ENCODE measurements at places on chromosomes 1 and 21.

DNA sequence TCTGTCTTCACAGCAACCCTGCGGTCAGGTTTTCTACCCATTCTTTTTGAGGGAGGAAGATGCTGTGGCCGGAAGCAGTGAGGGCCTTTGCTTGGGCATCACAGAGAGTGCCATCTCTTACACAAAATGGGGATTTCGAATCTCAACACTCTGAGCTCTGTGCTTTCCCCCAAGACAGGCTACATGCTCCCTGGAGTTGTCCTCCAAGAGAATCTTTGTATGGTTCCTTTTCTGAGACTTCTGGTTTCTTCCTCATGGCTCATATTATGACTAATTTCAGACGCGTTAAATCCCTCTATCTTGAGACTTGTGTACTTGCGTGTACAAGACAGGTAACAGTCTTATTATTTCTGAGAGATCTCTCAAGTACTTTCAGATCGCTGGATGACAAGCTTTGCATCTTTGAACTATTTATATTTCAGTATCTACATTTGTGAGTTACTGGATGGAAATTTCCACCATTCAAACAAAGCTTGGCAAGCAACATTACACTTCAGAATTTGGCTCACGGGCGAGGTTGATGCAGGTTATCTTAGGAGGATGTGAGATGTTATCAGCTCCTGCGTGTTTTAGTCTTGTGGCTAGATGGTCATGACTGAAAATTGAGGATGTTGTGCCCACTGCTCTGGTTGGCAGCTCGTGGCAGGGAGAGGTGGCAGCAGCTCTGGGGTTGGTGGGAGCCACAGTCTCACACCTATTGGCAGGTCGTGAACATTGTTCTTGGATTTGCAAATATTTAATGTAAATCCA, 19.4 kb downstream of the ABCG1 start:
- DNase-seq = no peak

GRCh38 chr1:46062651-46063319, 69.6 kb downstream of the PIK3R3 start:
- DNase-seq = no peak

GRCh38 chr1:44559330-44559729, 115.0 kb downstream of the TMEM53 start:
- DNase-seq = no peak

- DNase-seq = peak; percentile 87
Observed at GRCh38 chr1:205318231-205318991, 3.1 kb downstream of the NUAK2 start.

DNA sequence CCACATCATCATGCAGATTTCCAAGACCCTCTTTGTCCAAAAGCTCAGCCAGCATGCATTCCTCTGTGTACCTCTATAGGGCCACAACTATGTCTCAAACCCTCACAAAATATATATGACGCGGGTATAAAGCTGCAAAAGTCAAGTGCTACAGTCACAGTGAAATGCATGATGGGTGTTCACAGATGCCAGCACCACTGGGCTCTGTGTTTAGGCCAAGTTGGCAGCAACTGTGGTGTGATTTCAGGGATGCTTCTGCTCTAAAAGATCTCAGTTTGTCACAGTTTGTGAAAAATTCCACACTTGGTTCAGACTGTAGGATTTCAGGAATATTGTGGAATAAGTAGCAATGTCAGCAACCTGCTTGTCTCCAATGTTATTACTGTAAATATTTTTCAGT, 23.9 kb upstream of the SELP start:
- no peak for DNase-seq

- DNase-seq = no peak
Observed at GRCh38 chr21:24514081-24514733, 1093.1 kb downstream of the MRPL39 start.

DNA sequence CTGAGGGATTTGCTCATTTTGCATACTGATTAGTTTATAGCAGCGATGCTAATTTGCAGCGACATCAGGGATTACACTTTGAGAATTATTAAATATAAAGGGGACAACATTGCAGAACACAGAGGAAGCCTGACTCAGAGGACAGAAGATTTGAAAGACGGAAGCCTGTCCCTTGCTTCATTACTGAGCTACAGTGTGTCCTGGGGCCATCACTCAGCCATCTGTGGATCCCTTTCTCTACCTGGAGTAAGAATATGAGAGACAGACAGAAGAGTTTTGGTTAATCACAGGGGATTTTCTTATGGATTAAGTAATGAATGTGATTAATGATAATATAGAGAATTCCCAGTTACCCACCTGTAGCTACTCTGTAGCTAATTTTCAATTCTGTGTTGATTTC, 134.7 kb downstream of the DISC1 start:
- DNase-seq = no peak

DNA sequence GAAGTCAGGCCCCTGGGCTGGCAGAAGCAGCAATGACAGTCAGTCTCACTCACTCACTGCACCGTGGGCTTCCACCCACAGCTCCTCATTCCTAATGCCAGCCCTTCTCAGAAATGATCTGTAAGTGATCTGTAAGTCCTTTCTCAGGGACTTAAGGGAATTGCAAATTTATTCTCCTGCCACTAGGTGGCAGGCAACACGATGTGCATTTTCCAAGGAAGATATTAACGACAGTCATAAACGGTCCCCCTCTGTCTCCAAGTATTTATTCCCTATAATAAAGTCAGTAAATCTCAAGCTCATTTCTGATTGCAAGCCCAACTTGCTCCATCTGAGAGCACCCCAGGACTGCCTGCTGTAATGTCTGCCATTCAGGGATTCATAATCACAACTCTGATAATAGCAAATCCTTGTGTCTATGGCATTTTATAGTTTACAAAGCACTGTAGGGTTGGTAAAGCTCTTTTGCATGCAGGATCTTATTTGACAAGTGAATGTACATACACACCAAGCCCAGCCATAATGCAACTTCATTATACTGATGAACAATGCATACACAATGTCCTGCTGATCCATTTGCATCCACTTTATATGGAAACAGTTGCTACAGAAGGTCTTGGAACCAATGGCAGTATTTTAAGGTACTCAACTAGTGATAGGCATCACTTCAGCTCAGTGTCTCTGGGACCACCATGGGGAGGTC, 380.5 kb upstream of the CAMK1G start:
- peak; percentile 49 for DNase-seq

GRCh38 chr1:87208931-87209330, 119.7 kb upstream of the LMO4 start:
- DNase-seq = no peak

DNA sequence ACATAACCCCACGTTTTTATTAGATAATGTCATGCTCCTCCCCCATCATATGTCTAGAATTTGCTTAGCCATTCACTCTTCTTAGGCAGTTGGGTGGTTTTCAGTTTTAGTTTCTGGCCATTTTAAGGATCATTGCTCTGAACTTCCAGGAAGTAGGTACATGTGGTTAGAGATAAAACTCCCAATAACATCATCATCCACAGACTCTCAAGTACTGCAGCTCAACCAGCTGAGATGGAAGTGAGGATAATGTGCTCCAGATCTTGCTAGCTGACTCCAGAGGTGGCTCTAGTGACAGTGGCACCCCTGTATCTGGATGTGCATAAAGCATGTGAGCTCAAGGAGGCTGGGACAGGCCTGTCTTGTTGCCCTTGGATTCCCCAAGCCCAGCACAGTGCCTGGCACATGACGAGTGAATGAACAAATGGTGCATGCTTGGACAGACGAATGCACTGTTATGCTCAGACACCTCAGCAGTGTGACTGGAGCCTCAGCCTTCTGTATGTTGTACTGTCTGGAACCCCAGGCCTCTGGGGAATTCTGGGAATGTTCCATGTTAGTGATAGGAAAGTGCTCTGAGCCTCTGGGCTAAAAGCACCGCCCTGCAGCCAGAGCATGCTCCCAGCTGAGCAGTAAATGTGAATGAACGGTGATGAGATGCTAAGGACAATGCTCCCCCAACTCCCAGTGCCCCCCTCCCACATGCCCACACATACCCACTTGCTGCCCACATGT, 16.4 kb upstream of the KCNN3 start:
- no peak for DNase-seq

- DNase-seq = no peak
Observed at GRCh38 chr1:96820107-96820506, 98.5 kb downstream of the PTBP2 start.

DNA sequence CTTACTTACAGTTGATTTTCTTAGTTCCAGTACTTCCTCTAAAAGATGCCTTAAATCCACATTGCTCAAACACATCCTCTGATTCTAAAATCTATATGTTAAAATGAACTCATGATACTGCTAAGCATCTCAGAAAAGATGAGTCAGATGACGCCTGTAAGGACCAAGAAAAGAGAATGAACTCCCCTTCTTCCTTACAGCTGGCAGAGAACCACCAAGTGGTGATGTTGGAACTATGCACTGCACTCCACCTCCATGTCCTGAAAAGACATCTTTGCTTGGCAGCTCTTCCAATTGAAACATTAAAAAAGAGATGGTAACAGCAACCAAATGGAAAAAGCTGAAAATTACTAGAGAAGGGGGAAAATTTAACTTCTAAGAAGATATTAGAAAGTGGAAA, 648.8 kb downstream of the PTPRC start:
- DNase-seq = no peak

GRCh38 chr1:87394982-87395381, 66.3 kb downstream of the LMO4 start:
- no peak for DNase-seq

GRCh38 chr1:166353213-166353612, 186.4 kb upstream of the FAM78B start:
- no peak for DNase-seq

DNA sequence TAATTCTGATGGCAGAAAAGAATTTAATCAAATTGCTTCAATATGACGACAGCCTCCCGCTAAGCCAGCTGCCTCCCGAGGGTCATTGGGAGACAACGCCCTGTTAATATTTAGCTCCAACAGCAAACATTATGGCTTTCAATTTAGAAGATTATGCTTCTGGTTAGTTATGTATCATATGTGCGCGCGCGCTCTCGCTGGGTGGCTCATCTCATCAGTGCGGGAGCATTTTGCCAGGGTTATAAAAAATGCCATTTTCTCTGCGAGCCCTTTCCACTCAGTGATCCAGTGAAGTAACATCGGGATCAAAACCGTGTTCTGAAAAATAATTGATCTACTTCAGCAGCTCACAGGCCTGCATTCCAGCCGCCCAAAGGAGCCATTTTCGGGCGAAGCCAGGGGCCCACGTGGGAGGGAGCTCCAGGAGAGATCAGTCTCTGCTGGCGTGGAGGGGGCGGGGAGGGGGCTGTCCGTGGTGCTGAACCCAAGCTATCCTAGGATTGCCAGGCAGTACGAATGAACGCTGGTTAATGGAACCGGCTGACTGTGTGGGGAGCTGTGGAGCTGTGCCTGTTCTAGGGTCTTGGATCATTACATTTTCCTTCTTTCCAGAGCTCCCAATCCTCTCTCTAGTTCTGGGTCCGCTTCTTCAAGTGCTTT, 219.1 kb upstream of the ZC3H12A start:
- peak; percentile 45 for DNase-seq

- no peak for DNase-seq
Observed at GRCh38 chr1:47207803-47208373, 18.1 kb upstream of the PDZK1IP1 start.

- DNase-seq = no peak
Observed at GRCh38 chr1:115564201-115564600, 77.6 kb upstream of the VANGL1 start.

DNA sequence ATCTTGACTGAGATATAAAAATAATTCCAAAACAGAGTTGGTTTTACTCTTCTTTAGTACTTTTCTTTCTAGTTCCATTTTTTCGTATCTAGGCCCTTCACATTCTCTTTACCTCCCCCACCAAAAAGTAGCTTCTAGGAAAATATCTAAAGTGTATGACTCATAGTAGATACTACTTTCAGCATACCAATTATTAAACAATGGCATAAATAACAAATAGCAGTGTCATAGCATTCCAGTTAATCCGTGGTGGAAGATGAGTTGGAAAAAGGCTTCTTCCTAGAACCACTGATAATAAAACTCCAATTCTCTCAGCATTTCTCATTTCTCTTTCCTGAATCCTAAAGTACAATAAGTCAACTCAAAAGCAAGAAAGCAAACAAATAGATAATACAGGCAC, 859.0 kb upstream of the B3GALT2 start:
- DNase-seq = peak; percentile 39

- peak; percentile 57 for DNase-seq
Observed at GRCh38 chr1:80882553-80882952, 918.2 kb upstream of the ADGRL2 start.

GRCh38 chr1:32755810-32756159, 53.2 kb upstream of the SYNC start:
- DNase-seq = no peak

DNA sequence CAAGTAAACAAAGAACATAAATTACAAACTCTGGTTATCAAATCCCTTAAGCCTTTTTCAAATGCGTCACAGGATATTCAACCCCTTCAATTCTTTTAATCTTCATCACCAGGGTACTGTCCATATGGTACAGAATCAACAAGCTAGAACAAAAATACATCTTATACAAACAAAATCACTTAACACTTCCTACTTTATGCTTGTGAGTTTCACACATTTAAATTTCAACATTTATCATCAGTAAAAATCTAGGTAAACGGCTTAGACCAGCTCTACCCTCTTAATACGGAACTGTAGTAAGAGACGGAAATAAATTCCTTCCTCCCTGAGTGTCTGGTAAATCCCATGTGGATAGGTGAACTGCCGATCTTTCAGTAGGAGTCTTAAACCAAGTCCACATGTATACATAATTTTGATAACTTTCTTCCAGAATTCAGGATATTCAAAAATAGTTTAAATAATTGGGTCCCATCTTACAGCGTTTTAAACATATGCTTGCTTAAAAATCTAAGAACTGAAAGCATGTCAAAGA, 1.0 kb downstream of the CCDC181 start:
- DNase-seq = no peak

DNA sequence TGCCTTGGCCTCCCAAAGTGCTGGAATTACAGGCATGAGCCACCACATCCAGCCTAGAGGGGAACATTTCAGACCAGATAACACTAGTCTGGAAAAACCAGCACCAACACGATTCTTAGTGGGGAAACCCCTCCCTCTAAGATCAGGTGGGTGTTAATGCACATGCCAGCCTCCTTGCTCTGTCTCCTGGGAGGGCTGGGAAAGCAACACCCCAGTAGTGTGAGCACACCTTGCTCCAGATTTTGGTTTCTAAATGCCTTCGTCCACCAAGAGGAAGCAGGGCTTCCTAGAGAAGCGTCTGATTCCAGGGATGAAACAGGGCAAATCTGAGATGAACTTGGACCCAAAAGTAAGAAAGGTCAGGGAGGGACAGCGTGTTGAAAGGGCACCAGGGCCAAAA, 2.2 kb upstream of the KRTAP10-4 start:
- no peak for DNase-seq

DNA sequence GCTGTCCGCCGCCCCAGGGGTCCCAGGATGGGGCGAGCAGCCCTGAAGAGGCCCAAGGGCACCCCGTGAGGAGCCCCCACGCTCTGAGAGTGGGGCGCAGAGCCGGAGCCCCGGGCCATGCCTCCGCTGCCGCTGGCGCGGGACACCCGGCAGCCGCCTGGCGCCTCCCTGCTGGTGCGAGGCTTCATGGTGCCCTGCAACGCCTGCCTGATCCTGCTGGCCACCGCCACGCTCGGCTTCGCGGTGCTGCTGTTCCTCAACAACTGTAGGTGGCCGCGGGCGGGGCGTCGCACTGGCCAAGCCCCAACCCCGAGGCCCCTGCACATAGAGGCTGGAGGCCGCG, 14.5 kb downstream of the AGRN start:
- no peak for DNase-seq

GRCh38 chr1:168287237-168287664, 6.6 kb downstream of the TBX19 start:
- DNase-seq = peak; percentile 26

- no peak for DNase-seq
Observed at GRCh38 chr1:158681606-158682005, 4.9 kb downstream of the SPTA1 start.

GRCh38 chr1:180854001-180854400, 58.7 kb upstream of the KIAA1614 start:
- no peak for DNase-seq

- no peak for DNase-seq
Observed at GRCh38 chr1:171917331-171917730, 76.0 kb downstream of the DNM3 start.

Data from RWPE1 (cell line).